Heart left ventricle (tissue), 16 donors: ENCODE measurements at places on chromosomes 3 and 15. TPM values are rescaled to one million over a fixed set of nuclear protein-coding genes. Genes with fewer than 3 reads are reported as not detected.

Gene UPK1B
- polyA plus RNA-seq = not detected

GRCh38 chr15:35379972-35380371 lies 166.0 kb downstream of the DPH6 start:
- DNase-seq = no peak

Gene SAMD7
- polyA plus RNA-seq = not detected

Gene DNAH12
- polyA plus RNA-seq = 0.04 TPM
